ENCODE measurements at places on chromosomes 5 and 9. TPM values are rescaled to one million over a fixed set of nuclear protein-coding genes. Genes with fewer than 3 reads are reported as not detected.

Gene RETREG1
- not detected for total RNA-seq

Gene FAM163B
- total RNA-seq = not detected

Gene PCDHGA10
- 5.2 TPM for total RNA-seq

Gene ANXA1
- total RNA-seq = 294 TPM

Gene FOXI1
- not detected for total RNA-seq

Gene RNF38
- 30.8 TPM for total RNA-seq

All from dermis lymphatic vessel endothelial cell (primary cell).